ENCODE measurements at places on chromosomes 5 and 9.
A peak's percentile ranks its signal among the peaks of the same experiment; 100 is the strongest.

DNA sequence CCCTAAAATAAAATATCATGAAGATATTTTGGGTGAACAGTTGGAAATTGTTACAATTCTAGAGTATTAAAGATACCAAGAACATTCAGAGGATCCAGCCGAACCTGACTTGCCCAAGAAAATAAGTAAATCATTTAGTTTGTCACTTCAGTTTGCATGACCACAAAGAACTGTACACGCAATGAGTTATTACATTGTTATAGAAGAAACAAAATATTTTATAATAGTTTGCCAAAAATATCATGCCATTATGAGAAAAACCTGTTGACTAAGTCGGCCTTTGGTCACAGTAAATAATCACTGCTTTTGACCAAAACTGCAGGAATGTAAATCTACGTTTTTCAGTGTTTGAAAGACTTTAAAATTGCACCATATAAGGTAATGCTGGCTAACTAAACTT lies 27.9 kb downstream of the TRIO start:
- DNase-seq = no peak

DNA sequence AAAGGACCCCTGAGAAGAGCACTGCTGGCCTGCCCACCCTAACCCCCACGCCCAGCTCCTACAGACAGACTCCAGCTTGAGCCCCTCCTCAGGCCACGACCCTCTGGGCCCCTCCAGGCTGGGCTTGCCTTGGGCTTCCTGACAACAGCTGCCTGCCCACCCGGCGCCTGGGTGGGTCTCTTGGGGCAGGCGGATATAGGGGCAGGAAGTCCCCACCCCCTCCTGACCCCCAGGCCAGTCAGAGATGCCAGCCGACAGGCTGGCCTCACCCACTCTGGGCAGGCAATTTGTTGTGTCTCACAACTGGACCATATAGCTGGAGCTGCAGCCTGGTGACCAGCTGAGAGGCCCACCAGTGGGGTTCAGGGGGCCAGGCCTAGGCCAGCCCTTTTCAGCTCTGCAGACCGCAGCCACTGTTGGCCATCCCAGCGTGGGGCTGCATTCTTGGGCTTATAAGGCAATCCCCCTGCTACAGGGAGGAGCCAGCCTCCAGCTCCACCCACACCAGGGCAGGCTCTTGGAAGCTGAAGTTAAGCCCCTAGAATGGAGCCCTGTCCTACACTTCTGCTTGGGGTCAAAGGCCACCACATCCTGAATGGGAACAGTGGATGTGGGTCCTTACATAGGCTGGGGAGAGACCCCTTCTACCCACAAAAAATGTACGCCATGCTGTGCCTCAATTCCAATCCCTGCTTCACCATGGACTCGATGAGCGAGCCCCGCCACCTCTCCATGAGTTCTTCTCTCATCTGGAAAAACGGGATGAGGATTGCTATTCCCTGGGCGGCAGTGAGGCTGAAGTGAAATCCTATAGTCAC lies 2.0 kb downstream of the PDLIM7 start:
- no peak for DNase-seq

DNA sequence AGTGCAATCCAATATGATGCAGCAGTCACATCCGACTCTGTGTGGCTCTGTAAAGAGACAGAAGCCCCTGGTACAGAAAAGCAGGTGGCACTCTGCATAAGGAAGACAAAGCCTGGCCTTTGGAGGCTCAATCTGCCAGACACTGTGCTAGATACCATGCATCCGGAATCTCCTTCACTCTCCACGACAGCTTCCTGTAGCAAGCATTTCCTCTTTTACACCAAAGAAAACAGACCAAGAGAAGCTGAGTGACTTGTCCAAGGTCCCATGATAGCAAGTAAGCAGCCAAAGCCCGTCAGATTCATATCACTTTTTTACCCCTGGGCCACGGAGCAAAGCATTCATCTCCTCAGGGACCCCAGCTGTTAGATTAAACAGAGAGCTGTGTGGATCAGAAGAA lies 64.2 kb upstream of the SMIM23 start:
- no peak for DNase-seq

DNA sequence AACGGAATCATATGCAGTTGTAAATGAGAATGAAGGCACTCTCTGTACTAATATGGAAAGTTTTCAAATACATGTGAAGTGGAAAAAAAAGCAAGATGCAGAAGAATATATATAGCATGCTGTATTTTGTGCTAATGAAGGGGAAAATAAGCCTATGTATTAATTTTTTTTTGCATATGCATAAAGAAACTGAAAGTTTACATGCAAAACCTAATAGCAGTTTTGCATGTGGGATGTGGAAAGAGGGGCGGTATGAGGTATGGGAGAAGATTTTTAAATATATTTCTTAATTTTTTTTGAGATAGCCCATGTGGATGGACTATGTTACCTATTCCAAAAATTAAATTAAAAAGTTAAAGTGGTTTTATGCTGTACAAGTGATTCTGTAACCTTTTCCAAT lies 83.7 kb upstream of the IL12B start:
- no peak for DNase-seq

GRCh38 chr9:99876190-99876589 lies 30.3 kb upstream of the STX17 start:
- no peak for DNase-seq

GRCh38 chr5:33297760-33298216 lies 143.0 kb upstream of the TARS1 start:
- no peak for DNase-seq

DNA sequence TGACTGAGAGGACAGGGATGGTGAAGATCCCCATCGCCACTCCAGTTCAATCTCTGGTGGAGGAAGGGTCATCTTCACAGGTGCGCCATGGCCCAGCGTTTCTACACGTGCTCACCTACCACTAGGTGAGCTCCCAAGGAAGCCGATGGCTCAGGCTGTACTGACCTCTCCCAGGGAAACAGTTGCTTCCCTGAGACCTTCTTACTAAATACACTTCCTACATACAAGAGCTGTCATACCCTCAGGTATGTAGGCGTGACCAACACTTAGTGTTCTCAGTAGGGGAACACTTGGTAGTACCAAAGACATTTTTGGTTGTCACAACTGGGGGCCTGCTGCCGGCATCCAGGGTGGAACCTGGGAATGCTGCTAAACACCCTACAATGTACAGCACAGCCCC lies 75.2 kb downstream of the TENT4A start:
- DNase-seq = no peak

DNA sequence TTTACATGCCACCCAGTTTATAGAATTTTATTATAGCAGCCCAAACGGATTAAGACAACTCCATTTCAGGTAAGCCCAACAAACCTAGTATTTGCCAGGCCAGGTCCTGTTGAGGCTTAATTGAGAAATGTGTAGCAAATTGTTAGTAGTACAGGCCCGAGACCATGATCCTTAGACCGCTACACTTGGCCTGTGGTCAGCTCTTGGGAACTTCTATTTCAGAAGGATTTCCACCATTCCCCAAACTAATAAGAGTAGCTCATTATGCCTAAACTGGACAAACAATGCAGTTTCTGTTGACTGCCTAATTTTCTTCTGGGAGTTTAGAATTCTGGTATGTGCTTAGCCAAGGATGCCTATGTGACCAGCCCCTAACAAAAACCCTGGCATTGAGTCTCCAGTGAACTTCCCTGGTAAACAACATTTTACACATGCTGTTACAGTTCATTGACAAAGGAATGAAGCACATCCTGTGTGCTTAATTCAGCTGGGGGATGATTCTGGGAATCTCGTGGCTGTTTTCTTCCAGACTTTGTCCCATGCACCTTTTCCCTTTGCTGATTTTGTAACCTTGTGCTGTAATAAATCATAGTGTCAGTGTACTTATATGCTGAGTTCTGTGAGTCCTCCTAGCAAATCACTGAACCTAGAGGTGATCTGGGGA lies 5.6 kb upstream of the GPX3 start:
- no peak for DNase-seq

- no peak for DNase-seq
These were observed 67.4 kb downstream of the TNPO1 start for GRCh38 chr5:72883850-72884249.

DNA sequence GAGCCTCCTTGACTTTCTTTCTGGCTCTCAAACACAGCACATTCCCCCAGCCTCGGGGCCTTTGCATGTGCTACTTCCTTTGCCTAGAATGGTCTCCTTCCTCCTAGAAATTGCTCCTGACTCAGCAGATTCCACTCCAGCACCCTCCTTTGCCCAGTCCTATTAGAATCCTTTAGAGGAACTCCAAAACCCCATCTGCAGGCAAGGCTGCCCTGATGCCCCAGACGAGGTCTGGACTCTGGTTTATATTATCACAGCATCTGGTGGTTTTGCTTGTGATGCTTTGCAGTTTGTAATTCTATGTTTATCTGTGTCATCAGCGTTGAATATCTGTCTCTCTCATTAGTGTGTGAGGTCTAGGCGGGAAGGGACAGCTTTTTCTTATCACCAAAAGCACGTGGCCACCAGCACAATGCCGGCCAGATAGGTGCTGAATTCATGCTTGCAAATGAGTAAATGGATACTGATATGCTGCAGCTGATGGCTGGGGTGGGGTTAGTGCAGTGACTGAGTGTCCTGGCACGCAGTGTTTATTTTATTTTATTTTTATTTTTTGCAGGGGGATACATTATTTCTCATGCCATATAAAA lies 30.0 kb upstream of the ANKH start:
- DNase-seq = no peak

DNA sequence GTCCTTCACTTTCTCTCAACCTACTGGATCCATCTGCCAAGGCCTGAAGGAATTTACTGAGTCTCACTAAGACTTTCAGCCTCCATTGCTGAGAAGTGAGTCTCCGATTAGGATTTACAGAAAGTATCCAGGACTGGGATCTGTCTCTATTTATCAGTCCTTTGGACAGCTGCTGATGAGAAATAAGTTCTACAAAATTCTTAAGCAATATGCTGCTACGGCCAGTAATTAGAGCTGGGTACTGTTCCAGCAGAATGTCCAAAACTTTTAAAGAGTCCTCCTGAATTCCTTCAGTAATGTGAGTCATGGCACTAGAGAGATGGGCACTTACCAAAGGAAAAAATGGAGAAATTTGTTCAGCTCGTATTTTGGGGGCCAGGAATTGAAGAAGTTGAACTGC lies 5.9 kb downstream of the TEX10 start:
- no peak for DNase-seq

DNA sequence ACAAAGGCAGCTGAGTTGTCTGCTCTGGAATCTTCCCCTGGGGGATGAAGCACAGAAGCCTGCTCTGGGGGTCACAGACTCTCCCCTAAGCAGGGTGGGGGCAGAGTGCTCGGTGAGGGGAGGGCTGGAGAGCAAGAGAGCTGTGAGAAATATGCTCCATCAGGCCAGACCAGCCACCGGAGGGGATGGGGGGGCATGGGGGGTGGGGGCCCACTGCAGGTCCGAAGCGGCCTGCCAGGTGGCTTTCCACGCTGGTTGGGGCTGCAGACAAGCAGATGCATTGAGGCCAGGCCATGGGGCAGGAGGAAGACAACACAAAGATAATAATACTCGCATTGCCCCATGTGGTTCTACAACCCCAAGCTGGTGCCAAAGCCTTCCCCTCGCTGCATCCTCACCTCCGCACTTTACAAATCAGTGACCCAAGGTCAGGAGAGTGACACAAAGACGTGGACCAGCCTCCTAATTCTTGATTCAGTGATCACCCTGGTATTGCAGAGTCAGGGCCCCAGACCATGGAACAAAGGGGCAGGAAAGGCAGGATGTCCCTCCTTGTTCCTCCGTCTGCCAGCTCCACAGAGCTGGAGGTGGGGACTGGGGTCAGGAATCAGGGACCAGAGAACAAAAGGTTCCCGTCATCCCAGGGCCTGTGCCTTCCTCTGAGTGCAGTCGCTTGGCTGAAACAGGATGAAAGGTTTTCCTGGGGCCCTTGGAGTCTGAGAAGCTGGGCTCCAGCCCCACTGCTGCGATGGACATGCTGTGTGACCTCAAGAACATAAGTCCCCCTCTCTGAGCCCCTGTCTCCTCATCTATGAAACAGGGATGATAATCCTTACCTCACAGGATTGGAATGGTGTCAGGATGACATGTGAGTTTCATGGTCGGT lies 37.2 kb upstream of the GABRP start:
- DNase-seq = no peak

- DNase-seq = no peak
These were observed 682 bp downstream of the MAN1B1 start for GRCh38 chr9:137087409-137087925.

DNA sequence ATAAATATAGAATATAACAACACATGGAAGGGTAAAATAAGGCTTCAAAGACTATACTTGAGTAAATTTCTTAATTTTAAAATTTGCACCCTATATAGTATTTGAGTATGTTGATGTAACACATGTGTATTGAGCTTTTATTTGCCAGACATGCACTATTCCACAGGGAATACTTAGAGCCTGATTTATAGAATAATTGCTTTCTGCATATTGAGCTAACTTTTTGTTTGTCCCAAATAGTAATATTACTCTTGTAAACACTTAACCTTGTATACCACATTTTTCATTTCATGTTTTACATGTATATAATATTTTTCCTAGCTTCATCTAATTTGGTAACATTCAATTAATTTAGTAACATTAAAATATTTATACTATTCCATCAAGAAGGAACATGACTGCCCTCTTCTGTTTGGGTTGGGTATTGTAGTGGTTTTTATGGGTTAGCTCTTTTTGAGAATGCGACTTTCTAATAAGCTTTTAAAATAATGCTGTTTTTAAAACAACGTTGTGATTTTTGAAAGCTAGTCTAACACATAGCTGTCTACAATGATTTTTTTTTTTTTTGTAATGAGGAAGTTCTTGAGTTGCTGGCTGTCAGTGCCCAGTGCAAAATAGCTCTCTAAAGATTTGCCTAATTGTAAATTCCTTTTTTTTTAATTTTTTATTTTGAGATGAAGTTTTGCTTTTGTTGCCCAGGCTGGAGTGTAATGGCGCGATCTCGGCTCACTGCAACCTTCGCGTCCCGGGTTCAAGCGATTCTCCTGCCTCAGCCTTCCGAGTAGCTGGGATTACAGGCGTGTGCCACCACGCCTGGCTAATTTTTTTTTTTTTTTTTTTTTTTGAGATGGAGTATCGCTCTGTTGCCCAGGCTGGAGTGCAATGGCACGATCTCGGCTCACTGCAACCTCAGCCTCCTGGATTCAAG lies 4.8 kb downstream of the SUB1 start:
- peak; percentile 25 for DNase-seq

DNA sequence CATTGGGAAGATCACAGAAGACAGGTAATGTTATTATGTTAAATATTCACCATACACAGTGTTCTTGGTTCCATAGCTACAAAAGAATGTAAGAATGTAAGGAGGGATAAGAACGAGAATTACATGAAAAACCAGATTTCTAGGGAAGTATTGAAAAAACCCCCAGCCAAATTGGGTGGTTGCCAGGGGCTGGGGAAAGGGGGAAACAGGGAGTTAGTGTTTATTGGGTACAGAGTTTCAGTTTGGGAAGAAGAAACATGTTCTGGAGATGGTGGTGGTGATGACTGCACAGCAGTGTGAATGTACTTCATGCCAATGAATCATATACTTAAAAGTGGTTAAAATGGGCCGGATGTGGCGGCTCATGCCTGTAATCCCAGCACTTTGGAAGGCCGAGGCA lies 40.3 kb downstream of the GLRX start:
- no peak for DNase-seq
